ENCODE measurements at places on chromosomes 7 and 10. TPM values are rescaled to one million over a fixed set of nuclear protein-coding genes. Genes with fewer than 3 reads are reported as not detected.

The AIMP2 gene
- total RNA-seq: 35.5 TPM

The NYAP1 gene
- 2.6 TPM for total RNA-seq

The DRGX gene
- total RNA-seq: not detected

The UNCX gene
- total RNA-seq: not detected

The VOPP1 gene
- total RNA-seq: 156 TPM

The CPEB3 gene
- total RNA-seq: 0.65 TPM

The NCF1 gene
- not detected for total RNA-seq

The NUTM2B gene
- total RNA-seq: 0.25 TPM

The SH3PXD2A gene
- total RNA-seq: 2.9 TPM

The ASB10 gene
- total RNA-seq: not detected

The MRLN gene
- not detected for total RNA-seq

Measured in bladder microvascular endothelial cell (primary cell).